ENCODE measurements at places on chromosomes 7 and 10.
A peak's percentile ranks its signal among the peaks of the same experiment; 100 is the strongest.

GRCh38 chr7:28067171-28067570 lies 113.4 kb downstream of the JAZF1 start:
- no peak for DNase-seq

- DNase-seq: no peak
These were observed 224.4 kb downstream of the MAD1L1 start for GRCh38 chr7:2008101-2008935.

GRCh38 chr10:9311702-9312499 lies 1257.4 kb downstream of the GATA3 start:
- no peak for DNase-seq

DNA sequence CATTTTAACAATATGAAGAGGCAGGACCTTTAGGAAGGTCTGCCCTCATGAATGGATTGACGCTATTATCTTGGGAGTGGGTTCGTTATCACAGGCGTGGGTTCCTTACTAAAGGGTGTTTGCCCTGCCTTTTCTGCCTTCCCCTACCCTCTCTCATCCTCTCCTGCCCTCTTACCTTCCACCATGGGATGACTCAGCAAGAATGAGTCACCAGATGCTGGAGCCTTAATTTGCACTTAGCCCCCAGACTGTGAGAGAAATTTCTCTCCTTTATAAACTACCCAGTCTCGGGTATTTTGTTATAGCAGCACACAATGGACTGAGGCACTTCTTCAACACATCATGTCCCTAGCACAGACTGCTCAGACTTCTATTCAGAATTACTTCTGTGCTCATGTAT lies 31.4 kb upstream of the ZNF32 start:
- no peak for DNase-seq

DNA sequence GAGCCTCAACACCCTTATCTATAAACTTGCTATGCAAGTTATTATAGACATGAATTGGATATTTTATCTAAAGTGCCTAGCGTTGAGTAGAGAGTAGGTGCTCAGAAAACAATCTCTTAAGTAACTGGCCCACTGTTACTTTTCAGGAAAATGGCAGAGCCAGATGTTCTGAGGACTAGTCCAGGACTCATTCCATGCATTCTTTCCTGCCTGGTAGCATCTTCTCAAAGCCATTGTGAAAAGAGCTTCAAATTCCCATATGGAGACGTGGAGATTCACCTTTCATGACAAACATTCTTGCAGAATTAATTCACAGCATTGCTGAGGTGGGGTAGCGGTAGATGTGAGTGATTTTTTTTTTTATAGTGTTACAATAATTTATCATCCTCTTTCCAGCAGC lies 35.9 kb upstream of the ITPRID1 start:
- no peak for DNase-seq

GRCh38 chr7:93178213-93178612 lies 30.0 kb upstream of the SAMD9L start:
- peak; percentile 20 for DNase-seq

DNA sequence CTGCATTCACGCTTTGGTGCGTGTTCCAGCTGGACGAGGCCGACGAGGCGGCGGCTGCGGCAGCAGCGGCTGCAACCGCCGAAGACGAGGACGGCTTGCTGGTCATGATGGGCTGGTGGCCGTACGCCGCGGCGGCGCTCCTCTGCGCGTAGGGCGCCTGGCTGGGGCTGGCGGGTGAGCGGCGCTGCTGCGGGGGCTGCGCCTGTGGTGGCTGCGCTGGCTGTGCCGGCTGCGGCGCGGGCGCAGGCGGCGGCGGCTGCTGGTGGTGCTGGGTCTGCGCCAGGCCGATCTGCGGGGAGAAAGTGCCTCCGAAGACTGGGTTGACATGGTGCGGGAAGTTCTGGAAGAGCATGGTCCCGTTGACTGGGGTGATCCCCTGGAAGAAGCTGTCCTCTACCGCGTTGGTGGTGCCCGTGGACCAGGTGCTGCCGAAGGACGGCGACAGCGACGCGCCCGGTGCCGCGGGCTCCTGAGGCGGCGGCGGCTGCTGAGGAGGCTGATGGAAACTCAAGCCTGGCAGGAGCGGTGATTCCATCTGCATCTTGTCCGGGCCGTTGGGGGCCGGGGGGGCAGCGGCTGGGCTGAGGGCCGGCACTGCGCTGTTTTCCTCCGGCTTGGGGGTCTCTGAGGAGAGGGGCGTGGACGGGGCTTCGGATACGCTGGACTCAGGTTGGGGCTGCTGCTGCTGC lies 51.1 kb downstream of the CPEB3 start:
- no peak for DNase-seq

DNA sequence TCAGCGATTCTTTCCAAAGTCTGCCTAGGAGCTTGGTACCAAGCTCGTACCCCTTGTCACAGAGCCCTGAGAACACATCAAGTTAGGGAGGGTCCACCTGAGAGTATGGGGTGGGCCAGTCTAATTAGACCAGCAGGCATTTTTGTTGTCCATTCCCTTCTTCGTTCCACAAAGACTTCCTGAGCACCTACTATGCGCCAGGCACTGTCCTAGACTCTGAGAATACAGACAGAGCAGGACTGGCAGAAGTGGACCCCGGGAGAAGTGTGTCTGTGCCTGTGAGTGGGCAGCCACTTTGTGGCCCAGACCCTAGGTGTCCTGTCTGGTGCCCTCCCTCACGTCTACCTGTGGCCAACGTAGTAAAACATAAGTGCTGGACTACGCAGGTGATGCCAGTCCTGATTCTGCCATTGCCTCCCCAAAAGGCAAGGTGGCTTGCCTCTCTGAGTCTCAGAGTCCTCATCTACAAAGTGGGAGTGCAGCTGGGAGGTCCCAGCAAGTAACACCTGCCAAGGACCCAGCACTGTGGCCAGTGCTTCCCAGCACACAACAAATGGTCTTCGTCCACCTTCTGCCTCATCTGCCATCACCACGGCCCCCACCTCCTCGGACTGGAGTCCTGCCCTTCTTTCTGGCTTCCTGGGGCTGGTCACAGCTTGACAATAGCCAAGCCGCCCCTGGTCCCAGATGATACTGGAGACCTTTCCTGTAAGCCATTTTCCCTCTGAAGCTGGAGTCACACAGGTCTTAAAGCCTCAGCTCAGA lies 54.3 kb upstream of the DUSP5 start:
- DNase-seq: no peak

GRCh38 chr7:131586259-131586658 lies 29.8 kb upstream of the PODXL start:
- no peak for DNase-seq

GRCh38 chr7:132123773-132124172 lies 452.5 kb downstream of the PLXNA4 start:
- no peak for DNase-seq

DNA sequence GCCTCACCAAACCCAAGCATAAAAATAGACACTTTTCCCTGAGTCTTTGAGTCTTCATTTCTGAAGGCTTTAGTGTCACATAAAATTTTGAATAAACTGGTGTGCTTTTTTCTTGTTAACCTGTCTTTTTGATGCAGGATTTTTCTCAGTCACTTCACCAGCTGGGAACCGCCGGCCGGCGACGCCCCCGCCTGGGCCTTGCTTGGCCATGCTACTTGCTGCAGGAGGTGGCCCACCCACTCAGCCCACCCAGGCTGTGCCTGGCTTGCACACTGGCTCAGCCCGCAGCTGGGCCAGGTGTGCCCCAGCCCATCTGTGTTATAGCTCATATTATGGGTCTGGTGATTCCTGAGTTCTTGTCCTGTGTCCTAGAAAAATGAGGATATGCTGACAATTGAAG lies 247.4 kb upstream of the CACNA2D1 start:
- no peak for DNase-seq

GRCh38 chr7:137965942-137966640 lies 35.8 kb downstream of the CREB3L2 start:
- no peak for DNase-seq

DNA sequence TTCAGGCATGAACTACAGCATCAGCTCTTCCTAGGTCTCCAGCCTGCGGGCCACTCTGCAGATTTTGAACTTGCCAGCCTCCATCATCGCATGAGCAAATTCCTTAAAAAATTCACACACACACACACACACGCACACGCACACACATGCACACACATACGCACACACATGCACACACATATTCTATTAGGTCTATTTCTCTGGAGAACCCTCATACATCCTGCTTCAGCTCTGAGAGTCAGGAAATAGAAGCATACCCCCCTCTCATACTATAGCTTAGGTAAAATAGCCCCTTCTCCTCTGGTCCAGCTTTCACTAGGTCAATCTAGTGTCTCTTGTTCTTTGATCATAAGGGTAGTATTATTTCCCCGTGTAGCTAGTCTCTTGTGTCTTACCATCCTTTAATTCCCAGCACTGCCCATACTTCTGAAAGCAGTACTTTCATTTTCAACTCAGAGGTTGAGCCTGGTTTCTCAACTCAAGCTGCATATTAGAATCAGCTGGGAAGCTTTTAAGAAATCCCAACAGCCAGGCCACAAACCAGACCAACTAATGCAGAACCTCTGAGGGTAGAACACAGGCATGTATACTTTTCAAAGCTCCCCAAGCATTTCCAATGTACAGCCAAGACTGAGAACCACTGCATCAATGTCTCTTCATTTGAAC lies 30.9 kb upstream of the ITGB8 start:
- no peak for DNase-seq

- DNase-seq: peak; percentile 7
These were observed 43.8 kb downstream of the ENO4 start for GRCh38 chr10:116892907-116893685.

GRCh38 chr7:29086545-29086944 lies 59.8 kb downstream of the CPVL start:
- DNase-seq: peak; percentile 96

- no peak for DNase-seq
These were observed 43.1 kb upstream of the HSPB1 start for GRCh38 chr7:76259124-76260093.

GRCh38 chr7:108001764-108002725 lies 916 bp downstream of the LAMB1 start:
- no peak for DNase-seq

GRCh38 chr10:56469482-56469881 lies 108.4 kb upstream of the ZWINT start:
- DNase-seq: no peak

- no peak for DNase-seq
These were observed 664.9 kb downstream of the CNTNAP2 start for GRCh38 chr7:146781352-146782116.

- DNase-seq: no peak
These were observed 94.9 kb downstream of the PRLHR start for GRCh38 chr10:118500477-118501104.
